Fibroblast of skin of right biceps (primary cell): ENCODE measurements at places on chromosomes 3 and 15.

- DNase-seq = no peak
Measured at GRCh38 chr3:119571230-119571629, 8.1 kb upstream of the ADPRH start.

GRCh38 chr15:80693682-80694610, 1.2 kb upstream of the ABHD17C start:
- DNase-seq = no peak

DNA sequence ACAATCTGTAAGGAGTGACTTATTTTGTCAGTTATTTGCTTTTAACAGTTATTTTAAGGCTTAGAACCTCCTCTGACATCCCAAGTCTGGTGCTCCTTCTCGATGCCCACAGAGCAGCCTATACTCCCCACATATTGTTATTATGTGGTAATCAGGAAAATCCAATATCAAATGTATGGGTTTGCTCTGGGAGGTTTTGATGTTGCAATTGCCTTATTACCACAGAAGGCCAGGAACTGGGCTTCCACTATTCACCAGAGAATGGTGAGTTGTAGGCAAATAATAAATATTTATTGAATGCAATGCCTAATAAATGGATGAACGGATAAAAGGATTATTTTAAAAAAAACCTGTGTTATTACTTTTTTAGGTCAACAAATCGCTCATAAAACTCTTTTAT, 12.2 kb downstream of the NEK10 start:
- no peak for DNase-seq

DNA sequence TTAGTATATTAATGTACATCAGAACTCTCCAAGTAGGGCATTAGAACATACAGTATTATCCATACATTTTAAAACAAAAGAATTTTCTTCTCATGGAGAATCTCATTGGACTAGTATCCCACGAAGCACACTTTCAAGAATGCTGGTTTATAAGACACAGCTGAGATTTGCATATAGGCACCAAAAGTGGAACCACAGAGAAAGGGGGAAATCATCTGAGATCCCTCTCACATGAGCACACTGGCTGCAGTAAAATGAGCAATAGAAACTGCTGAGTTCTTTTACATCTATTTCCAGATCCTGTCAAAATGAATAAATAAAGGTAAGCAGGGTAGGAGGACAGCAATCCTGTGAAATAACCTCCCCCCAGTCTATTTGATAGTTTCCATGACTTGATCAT, 665.3 kb downstream of the FHIT start:
- DNase-seq = no peak

DNA sequence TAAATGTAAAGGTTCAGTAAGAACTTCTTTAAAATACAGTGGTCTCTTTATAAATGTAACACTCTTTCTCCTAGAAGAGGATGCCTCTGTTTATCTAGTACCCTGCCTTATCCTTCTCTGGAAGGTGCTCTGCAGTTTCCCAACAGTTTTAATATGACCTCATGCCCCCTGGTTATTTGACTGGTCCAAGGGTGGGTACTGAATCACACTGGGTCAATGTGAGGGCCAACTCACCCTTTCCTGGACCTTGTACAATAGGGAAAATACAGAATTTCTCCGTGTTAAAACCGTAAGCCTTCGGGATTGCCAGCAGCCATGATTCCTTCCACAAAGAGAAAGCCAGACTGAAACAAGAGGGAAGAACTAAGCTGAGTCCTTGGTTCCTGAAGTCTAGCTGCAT, 9.2 kb downstream of the DCBLD2 start:
- DNase-seq = no peak

GRCh38 chr3:53412953-53413352, 65.6 kb upstream of the DCP1A start:
- DNase-seq = no peak

DNA sequence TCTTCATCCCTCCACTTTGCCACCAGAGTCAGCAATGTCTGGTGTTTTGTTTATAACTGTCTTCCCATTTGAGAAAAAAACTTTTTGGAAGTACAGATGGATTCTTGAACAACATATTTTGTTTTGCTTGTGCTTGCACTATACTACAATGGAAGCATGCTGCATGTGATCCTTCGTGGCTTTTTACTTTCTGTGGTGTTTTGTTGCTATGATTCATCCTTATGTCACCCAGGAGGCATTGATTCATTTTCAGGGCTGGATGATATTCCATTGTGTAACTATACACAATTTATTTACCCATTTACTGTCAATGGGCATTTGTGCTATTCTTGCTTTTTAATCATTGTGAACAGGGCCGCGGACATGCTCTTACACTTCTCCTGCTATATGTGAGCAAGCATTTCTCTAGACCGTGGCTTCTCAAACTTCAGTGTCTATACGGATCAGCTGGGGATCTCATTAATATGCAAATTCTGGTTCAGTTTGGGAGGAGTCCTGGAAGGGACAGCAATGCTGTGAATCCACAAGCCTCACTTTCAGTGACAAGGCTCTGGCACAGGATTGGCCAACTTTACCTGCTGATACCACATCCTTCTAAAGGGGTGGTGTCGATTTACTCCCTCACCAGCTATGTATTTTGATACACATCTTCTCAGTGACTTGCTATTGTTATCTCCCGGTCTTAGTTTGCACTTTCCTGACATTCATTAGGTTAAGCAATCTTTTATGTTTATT, 65.9 kb downstream of the POLR2M start:
- DNase-seq = peak; percentile 25

DNA sequence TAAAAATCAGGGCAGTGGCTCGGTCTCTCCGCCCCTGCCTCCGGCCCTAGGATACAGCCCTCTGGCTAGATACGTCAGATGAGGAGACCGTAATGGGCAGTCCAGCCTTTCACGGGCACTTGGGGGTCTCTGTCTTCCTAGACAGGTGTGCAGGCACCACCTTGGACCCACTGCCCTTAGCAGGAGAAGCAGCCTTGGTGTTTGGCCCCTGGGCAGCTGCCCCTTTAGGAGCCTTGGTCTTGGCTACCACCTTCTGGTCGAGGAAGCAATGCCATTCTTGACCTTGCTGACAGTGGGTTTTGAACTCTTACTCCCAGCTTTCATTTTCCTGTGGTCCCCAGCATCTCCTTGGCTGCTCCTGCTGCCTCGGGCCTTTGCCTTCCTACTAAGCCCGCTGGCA, 149.7 kb upstream of the FRMD4B start:
- no peak for DNase-seq

DNA sequence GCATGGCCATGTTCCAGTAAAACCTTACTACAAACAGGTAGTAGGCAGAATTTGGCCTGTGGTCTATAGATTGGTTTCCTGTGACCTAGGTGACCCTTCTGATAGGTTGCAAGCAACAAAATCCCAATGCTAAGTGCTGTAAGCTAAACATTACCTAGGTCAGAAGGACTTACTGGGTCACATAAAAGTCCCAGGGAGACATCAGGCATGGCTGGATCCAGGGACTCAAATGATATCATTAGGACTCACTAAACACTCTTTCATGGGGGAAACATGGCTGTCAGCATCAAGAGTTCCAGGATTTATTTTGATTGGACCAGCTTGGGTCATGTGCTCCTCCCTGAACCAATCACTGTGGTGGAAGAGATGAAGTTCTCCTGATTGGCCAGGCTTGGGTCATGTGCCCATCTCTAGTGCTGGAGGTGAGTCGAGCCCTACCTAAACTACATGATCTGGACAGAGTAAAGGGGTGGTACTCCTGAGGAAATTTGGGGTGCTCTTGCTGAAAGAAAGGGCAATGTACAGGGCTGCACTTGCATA, 16.8 kb upstream of the SLC6A1 start:
- no peak for DNase-seq

GRCh38 chr3:15796331-15796730, 1.4 kb downstream of the ANKRD28 start:
- no peak for DNase-seq

- no peak for DNase-seq
Measured at GRCh38 chr3:20870106-20870899, 684.3 kb upstream of the SGO1 start.

DNA sequence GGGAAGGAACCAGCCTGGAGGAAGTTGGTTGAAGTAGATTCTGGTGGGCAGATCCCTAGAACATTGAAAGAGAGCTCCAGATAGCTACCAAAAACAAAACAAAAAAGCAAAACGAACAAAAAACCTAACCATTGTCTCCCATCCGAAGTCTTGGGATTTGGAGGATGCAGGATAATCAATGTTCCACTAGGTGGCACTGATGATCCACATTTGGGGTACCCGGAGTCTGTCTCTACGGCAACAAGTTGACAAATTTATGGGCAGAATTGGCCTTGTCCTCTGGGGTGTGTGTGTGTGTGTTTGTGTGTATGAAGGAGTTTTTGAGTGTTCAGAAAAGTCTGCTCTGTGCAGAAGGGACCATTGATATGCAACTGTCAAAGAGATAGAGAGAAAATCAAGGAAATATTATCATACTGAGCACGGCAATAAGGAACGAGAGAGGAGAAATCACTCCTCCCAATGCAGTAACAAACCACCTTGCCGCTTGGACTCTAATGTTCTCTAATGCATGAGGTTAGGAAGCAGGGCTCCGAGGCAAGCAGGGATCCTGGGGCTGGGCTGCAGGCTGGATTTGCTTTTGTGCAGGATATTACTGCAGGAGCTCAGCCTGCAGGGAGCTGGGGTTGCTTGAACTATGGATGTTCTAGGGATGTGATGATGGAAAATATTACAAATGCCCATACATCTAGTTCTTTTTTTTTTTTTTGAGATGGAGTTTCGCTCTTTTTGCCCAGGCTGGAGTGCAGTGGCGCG, 59.8 kb upstream of the KLHL25 start:
- peak; percentile 56 for DNase-seq

DNA sequence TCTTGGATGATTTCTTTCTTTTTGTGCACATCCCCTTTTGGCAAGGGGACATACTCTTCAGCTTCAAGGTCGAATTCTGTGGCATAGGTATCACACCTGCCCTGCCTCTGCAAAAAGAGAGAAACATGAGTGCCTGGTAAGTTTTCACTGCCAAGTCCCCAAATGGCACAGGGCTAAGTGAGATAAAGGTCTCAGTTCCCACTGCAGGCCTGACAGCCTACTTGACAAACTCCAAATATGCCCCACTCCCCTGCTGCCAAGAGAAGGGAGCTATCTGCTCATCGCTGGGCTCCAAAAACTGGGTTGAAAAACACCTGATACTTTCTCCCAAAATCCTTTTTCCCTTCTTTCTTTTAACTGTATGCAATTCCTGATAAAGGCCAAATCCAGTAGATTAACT, 23.0 kb downstream of the RUVBL1 start:
- DNase-seq = no peak

DNA sequence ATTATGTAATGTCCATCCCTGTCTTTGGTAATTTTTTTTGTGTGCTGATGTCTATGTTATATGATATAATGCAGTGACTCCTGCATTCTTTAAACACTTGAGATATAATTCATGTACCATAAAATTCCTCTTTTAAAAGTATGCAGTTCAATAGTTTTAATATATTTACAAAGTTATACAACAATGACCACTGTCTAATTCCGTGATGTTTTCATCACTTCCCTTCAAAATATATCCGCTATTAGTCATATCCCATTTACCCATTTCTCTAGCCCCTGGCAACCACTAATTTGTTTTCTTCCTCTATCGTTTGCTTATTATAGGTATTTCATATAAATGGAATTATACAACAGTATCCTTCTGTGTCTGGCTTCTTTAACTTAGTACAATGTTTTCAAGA, 64.9 kb upstream of the SUCLG2 start:
- peak; percentile 66 for DNase-seq
